Stomach (tissue), 19 donors: ENCODE measurements at places on chromosomes 3 and 15.
A peak's percentile ranks its signal among the peaks of the same experiment; 100 is the strongest.

- DNase-seq: no peak
Observed at GRCh38 chr3:141707741-141708203, 30.3 kb upstream of the RNF7 start.

GRCh38 chr15:95263751-95264150 is 1032.4 kb downstream of the MCTP2 start:
- DNase-seq: no peak

DNA sequence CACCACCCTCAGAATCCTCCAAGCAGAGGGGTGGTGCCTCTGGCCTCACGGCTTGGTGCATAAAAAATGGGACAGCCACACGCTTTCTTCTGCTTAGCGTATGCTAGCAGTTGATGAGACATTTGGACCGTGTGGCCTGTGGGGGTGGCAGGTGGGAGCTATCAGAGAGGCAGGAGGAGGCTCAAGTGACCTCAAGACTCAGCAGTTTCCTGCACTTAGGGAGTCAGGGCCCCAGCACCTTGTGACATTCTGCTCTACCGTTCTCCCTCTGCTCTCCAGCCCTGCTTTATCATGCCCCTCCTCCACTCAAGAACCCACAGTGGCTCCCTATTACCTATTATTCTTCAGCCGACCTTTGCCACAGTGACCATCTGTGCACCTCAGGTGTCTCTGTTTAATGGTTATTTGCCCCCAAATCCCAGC is 41.0 kb upstream of the CGNL1 start:
- no peak for DNase-seq

DNA sequence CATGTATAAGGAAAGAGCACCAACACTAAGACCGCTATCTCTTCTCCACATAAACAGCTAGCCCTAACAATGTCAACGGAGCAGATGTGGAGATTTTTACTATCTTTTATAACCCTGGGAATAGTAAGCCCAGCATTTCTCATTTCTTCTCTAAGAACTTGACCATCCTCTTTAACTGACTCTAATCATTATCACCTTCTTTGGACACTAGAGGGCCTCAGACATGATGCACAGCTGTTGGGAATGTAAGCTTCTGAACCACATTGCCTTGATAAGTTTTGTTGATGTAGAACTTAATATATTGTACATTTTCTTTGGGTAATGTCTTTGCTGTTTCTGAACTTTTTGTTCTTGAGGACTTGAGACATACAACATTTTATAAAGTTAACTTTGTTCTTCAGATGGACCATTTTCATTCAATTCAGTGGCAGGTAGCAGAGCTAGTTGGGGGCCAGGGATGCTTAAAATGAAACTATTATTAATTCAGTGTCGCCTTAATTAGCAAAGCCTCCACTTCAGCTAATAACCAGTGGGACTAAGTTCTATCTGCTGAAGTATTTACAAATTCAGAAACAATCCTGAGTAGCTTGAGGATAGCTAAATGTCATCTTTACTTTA is 9.6 kb upstream of the TAGLN3 start:
- peak; percentile 83 for DNase-seq

DNA sequence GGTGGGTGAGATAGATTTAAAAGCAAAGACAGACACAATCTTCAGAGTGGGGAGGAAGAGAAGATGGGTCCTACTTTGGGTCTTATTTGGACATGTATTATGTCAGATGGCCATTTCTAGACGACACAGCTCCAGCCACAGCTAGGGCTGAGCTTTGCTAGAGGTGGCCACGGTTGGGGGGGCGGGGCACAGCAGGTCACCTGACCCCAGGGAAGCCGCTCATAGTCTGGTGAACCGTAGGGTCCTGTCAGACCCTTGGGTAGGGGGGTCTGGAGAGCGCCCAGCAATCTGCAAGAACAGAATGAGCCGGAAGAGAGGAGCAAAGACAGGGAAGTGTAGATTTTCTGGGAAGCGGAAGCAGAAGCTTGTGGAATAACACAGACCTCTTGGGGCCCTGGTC is 6.6 kb downstream of the EPB42 start:
- DNase-seq: no peak

- DNase-seq: no peak
Observed at GRCh38 chr15:70132139-70132538, 34.4 kb upstream of the TLE3 start.

GRCh38 chr15:74252291-74252690 is 16.2 kb downstream of the CCDC33 start:
- DNase-seq: peak; percentile 41
